ENCODE measurements at places on chromosomes 1 and 21.

GRCh38 chr1:18535391-18536210 is 54.9 kb downstream of the KLHDC7A start:
- no peak for DNase-seq

DNA sequence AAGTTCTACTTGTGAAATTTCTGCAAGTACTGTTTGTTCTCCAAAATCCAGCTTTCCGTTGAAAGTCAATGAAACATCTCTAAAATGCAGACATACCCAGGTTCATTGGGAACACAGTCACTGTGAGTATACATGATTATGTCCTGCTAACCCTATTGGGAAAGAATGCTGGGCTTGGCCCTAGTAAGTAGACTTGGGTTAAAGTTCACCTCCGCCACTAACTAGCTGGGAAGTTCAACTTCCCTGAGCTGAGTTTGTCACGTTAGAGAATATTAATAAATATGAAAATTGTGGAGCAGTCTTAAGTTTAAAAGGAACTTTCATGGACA is 10.5 kb upstream of the PGD start:
- DNase-seq, result no peak

DNA sequence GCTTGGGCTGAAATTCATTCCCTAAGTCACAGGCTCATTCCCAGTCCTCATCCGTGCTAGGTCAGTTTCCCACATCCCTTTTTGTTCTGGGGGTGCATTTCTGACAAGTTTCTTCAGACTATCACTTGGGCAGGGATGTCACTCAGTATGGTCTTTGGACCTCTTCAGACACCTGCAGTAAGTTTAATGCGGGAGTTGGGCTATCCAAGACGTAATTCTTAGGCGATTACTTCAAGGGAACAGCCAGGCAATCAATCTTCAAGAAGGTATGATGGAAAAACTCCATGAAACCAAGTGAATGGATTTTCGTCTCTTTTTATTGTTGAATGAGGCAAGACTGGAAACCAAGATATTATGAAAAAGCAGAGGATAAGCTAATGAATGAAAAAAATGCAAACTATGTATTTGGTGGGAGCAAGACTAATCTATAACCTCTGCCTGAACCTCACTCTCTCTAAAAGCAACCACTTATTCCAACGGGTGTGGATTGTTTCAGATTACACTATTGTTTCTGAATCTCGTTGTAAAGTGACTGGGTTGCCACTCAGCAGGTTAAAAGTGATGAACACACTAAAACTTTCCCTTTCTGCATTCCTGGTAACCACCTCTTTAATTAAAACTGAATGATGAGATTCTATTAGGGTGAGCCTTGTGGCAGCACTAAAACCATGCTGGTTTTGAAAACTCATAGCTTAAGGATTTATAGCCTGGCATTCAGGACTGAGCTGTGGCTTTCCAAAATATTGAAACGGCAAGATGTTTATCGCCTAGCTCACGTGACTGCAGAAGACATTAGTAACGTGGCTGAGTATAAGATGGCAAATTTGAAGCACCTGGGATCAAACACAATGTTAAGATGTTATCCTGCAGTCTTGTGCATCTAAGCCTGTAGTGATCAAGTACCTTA is 1.1 kb downstream of the RASAL2 start:
- no peak for DNase-seq

DNA sequence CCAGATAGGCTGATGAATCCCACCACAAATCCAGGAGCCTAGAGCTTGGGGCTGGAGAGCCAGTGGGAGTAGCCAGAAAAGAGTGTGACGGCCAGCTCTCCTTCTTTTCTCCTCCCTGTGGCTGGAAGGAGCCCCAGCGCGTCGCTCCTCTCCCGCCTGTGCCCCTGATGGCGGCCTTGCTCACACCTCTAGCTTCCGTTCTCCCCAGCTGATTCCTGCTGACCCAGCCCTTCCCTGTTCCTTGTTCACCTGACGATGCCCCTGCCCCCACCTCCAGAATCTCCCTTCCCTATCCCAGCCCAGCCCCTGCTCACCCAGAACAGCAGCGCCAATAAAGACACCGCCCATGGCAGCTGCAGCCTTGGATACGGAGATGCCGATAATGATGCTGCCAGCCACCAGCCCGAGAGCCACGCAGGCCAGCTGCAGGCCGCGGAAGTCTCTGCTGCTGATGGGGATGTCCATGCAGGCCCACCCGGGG is 656 bp downstream of the KNCN start:
- DNase-seq, result no peak

DNA sequence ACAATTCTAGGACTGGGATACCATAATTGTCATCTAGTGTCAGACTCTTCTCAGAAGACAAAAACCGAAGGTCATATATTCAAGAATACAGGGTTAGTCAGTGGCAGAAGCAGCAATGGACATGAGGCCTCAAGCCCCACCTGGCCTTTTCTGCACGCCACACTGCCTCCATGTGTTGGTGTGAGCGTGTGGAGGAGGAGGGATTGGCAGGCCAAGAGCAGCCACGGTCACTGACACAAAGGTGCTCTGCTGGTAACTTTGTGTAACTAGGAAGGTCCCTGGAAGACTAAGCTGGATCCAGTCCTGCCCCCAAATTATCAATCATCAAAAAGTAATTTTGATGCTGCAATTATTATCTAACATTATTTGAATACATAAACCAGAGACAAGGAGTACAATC is 34.9 kb downstream of the HSF2BP start:
- DNase-seq, result no peak

DNA sequence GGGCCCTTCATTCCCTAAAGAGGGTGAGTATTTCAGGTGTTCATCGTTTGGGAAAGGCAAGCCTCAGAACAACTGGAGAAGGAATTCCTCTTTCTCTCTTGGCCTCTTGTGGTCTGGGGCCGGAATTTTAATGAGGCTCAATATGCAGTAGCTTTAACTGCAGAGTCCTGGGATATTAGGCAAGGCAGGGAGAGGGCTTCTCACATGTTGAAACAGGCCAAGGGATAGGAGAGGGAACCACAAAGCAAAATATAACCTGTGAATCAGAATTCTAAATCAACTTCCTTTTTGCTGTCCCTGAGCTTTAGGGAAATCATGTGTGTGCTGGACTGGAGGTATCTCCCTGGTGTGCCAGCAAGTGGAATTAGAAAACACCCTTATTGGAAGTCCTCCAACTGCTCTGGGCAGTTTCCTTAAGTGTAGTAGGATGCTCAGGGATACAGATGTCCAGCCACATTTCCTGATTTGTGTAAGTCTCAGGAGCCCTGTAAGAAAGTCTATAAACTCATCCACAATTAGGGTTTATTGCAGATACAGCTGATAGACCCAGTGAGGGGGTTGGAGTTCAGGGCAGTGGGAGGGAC is 215.8 kb upstream of the ZRANB2 start:
- no peak for DNase-seq

DNA sequence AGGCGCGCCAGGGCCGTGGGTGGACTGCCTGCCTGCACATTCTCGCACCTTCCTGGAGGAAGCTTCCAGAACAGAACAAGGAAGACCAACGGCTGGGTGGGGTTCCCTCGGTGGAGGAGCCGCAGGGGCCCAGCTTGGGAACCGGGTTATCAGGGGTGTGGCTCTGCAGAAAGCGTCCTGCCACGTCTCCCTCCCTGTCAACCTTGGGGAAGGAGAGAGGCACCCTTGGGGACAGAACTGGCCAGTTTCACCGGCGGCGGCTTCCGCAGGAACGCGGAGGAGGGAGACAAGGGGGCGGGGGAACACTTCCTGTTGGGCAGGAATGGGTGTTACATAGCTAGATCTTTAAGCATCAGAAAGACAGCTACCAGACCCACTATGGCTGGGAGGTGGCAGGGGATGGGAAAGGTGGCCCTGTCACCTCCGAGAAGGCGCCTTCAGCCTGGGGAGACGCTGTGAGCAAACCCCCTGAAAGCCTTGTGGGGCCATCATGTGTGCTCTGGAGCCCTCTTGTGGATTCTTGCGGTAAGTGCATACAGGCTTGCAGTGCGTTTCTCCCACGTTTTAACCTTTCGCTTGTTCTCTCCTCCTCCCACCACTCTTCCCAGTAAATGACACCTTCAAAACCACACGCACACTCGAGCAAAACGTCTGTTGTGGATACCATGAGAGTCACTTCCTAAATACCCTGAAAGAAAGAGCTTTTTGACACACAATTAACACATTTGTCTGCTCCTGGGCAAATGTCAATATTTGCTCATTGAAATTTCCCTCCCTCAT is 3.8 kb upstream of the PLEKHA6 start:
- DNase-seq, result peak; percentile 61

DNA sequence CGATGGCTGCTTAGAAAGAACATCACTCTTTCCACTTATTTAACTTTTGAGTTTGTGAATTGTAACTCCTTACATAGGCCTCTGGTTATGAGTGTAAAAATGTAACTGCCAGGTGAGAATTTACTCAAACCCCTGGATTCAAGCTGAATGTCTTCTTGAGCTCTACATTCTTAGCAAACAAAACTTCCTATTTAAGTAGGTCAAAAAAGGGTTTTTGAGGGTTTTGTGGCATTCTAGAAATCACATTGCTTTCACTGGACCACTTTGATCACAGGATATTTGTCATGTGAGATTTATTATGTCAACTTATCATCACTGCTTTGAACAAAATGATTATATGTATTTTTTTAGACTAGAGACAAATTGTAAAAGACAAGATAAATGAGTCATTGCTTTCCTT is 5.7 kb downstream of the IL23R start:
- DNase-seq, result no peak

DNA sequence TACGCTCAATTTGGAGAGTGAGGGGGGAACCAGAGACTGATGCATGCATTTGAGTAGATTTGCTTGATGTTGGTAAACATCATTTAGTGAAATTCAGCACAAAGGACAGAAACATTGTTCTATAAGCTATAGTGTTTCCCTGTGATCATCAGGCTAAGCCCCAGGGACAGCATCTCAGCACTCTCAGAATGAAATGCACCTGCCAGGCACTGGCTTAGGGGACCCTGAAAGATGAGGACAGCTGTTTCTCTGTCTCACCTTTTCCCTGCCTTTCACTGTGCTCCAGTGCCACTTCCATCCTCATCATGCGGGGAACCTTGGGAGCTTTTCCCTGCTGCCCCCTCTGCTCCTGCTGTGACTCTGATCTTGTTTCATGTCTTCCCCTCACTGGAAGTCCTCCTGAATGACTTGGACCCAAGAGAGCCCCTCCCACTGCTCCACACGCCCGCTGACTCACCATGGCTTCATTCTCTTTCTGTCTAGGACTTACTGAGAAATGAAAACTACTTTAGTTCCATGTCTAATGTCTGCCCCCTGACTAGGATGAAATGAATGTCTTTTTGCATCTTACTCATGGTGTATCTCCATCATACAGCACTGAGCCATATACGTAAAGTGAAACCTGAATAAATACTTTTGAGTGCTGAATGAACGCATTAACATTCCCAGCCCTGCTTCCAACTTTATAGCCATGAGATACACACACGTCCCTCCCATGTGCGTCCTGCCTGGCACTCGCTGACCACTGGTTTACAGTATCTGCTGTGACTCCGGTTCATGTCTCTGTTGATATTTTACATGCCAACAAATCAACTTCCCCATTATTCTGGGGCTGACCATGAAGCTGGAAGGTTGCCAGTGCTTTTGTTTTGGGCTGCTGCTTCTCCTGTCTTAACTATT is 182.0 kb downstream of the PCP4 start:
- DNase-seq, result no peak

- DNase-seq, result no peak
Measured at GRCh38 chr1:41380979-41381691, 19.9 kb downstream of the FOXO6 start.

DNA sequence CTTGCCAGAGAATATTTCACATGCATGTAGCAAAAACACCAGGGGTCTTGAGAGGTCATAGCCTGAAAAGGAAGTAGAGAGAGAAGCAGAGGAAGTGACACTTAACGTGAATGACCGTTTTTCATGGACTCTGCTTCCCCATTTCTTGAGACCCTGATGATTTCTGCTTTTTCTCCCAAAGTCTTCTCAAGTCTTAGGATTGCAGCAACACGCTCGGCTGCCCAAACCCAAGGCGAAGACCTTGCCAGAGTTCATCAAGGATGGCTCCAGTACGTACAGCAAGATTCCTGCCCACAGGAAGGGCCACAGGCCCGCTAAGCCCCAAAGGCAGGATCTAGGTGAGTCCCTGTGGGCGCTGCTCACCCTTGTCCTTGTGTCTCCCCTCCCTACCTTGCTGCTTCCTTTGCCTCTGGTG is 12.8 kb downstream of the THEMIS2 start:
- no peak for DNase-seq

DNA sequence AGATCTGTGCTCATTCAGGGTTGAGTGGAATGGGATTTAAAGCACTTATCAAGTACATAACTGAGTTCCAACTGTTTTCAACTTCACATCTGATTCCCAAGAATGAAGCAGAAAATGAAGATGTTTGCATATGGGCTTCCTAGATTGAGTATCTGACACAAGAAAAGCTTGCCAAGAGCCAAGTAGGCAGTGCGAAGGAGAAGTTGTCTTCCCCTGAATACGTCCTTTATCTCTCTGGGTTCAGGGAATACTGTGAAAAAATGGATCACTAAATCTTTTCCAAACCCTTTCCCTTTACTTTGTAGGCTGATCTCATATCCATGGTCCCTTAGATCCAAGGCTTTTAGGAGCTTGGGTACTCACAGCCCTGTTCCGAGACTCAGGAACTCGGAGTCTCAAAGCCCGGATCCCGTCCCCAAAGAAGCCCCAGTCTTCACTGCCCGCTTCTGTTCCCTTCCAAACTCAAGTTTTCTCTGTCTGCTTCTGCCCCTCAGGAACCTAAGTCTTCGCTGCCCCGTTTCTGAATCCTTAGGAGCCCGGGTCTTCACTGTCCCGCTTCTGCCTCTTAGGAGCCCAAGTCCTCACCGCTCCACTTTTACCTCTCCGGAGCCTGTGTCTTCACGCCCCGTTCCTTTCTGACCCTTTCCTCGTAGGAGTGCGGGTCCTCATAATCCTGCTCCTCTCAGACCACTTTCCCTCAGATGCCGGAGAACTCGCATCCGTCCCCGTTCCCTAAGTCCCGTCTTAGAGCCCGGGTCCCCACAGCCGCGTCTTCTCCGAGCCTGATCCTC is 616 bp downstream of the TAF12 start:
- DNase-seq, result no peak

DNA sequence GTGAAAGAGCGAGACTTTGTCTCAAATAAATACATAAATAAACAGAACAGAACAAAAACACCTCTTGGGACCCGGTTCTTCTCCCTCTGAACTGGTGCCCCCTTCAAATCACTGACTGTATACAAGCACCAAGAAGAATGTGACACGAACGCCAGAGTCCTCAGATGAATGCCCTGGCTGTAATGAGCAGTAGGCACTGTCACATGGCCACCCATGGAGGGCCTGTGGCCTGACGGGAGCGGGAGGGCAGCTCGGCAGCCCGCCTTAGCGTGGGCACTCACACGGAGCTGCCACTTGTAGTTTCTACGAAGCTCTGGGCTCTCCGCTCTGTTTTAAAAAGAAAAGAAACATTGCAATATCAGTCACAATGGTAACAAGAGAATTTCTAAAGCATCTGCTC is 146.0 kb downstream of the PEX14 start:
- DNase-seq, result no peak

GRCh38 chr1:67802565-67802964 is 30.7 kb downstream of the GNG12 start:
- DNase-seq, result no peak

GRCh38 chr1:157119448-157119847 is 18.7 kb downstream of the ETV3 start:
- DNase-seq, result no peak

GRCh38 chr1:180170546-180171151 is 16.0 kb downstream of the QSOX1 start:
- DNase-seq, result no peak
